ENCODE measurements at places on chromosomes 3 and 15.
A peak's percentile ranks its signal among the peaks of the same experiment; 100 is the strongest.

- DNase-seq = no peak
Measured at GRCh38 chr3:44442596-44443309, 34.7 kb downstream of the ZNF445 start.

GRCh38 chr3:188403404-188403803, 249.4 kb downstream of the LPP start:
- DNase-seq = no peak

- no peak for DNase-seq
Measured at GRCh38 chr3:24254649-24255048, 240.0 kb downstream of the THRB start.

DNA sequence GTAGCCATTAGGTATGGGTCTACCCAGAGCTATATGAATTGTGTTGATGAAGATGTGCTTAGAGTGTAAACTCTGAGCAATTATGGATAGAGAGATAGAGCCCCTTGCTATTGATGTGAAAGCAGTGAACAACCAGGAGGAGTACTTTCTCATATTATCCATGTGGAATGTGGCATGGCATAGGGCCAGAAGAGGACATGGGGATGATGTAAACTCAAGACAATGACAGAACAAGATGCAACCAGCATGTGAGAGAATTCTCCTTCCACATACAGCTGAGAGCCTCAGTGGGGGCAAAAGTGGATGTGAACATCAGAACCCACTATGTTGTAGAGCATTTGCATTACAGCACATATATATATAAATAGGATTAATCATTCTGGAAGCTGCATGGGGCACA, 36.4 kb upstream of the BNC1 start:
- no peak for DNase-seq

- DNase-seq = no peak
Measured at GRCh38 chr15:81092559-81092902, 41.5 kb upstream of the CFAP161 start.

DNA sequence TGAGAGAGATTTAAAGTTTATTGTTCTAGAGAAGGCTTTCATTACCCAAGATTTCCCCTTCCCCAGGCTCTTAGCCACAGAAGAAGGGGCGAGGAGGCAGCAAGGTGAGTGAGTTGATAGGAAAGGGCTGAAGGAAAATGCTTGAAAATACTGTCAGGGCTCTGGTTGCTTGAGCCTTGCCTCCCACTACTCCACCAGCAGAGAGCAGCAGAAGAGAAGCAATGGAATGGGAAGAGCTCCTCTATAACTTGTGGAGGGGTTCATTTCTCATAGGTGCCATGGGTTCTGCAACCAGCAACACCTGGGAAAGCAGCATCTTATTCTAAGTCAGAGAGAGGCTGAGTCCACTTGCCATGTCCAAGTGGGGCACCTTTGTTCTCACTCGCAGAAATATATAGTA, 184.0 kb upstream of the CNTN6 start:
- no peak for DNase-seq

DNA sequence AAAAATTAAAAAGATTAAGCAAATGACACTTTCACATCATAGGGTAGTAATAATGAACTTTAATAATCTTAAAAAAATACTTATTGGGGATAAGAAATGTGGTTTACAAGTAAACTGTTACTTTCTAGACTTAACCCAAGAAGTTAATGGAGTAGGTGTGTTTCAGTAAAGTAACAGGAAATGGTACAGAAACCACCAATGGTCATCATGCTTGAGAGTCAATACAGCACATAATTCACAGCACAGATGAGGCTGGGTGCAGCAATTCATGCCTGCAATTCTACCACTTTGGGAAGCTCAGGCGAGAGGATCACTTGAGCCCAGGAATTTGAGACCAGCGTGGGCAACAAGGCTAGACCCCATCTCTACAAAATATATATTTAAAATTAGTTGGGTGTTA, 11.5 kb upstream of the USP50 start:
- DNase-seq = no peak

GRCh38 chr3:83514130-83514914, 1444.5 kb upstream of the CADM2 start:
- no peak for DNase-seq

- no peak for DNase-seq
Measured at GRCh38 chr3:17949101-17949500, 206.7 kb upstream of the TBC1D5 start.

DNA sequence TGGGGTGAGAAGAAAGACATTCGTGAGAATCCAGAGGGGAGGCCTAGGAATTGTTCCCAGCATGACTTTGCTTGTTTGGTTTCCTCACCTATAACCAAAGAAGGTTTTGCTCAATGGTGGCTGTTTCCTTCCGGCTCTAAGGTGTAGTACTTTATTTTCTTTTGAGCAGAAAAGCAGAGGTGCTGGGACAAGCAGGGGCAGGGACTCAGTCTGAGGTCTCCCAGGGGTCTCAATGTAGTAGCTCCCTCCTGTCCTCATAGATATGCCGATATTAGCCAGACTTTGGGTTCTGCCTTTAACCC, 41.6 kb downstream of the ZBTB38 start:
- no peak for DNase-seq

- no peak for DNase-seq
Measured at GRCh38 chr15:57098896-57099295, 180.5 kb downstream of the TCF12 start.

- no peak for DNase-seq
Measured at GRCh38 chr15:63495343-63495742, 9.1 kb upstream of the USP3 start.

DNA sequence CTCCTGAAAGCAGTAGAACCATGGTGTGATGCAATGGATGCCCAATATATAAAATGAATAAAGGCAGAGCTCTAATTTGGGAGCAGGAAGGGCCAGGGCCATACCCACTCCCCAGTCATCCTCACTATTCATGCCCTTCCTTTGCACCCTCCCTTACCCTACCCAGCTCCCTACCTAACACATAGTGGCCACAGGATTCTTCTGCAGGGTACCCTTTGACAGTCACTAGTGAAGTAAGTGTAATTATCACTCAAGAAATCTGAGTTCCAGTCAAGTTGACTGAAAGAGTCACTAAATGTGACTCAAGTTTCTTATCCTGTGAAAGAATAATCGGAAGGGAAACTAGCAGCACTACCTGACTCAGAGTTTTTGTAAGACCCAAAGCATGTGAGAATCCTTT, 69.2 kb downstream of the RASA2 start:
- DNase-seq = no peak

GRCh38 chr3:165040186-165040585, 38.1 kb downstream of the SI start:
- DNase-seq = no peak

DNA sequence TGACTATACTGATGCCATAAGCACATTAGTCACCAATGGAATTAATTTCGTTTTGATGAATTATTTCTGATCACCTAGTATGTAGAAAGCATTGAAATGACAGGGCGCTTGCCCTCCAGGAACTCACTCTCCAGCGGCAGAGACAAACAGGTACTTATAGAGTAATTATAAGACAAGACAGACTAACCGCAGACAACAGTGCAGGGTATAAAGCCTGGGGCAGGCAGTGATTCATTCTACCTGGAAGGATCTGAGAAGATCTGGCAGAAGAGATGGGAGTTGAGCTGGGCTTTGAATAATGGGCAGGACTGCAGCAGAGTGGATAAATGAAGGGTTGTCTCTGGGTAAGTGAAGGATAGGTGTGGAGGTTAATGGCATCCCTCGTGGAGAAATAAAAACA, 331.8 kb downstream of the FGF12 start:
- no peak for DNase-seq

DNA sequence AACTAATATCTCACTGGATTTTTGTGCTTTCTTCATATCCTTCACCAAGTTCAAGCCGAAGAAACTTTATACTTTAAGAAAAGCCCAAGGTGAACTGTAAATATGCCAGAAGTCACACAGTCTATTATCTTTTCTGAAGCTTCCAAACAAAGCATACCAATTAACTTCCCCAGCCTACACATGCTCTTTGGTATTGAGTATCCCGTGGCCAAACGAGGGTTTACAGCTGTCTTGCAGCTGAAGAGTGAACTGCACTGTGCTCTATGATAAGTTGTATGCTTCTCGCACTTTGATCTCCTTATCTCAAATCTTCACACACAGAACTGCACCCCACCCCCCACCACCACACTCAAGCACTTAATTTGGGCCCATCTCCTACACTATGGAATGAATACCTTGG, 215.6 kb upstream of the VEPH1 start:
- no peak for DNase-seq

GRCh38 chr3:193945143-193945542, 190.8 kb upstream of the HES1 start:
- no peak for DNase-seq

GRCh38 chr15:90459368-90459767, 70.4 kb upstream of the CRTC3 start:
- no peak for DNase-seq

GRCh38 chr3:54628888-54629441, 298.9 kb downstream of the LRTM1 start:
- no peak for DNase-seq

GRCh38 chr3:122184591-122184929, 1.1 kb downstream of the CASR start:
- no peak for DNase-seq

- peak; percentile 43 for DNase-seq
Measured at GRCh38 chr3:185815391-185816282, 9.2 kb downstream of the IGF2BP2 start.

DNA sequence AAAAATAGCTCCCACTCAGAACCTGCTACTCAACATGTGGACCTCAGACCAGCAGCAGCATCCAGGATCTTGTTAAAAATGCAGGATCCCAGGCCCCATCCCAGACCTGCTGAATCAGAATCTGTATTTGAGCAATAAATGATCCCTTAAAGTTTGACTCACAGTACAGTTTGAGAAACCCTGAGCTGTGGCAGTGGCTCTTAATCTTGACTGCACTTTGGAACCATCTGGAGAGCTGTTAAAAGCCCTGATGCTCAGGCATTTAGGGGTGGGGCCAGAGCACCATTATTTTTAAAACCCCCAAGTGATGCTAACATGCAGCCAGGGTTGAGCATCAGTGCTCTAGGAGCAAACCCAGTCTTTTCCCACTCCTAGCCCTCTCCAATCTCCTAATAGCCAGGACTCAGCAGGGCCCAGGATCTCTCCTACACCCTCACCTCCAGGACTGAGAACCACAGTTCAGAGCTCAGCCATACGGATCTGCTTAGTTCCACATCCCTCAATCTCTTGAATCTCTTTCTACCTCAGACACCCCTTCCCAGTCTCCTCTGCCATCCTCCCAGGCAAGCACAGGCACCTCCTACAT, 10.2 kb downstream of the RFTN1 start:
- no peak for DNase-seq

DNA sequence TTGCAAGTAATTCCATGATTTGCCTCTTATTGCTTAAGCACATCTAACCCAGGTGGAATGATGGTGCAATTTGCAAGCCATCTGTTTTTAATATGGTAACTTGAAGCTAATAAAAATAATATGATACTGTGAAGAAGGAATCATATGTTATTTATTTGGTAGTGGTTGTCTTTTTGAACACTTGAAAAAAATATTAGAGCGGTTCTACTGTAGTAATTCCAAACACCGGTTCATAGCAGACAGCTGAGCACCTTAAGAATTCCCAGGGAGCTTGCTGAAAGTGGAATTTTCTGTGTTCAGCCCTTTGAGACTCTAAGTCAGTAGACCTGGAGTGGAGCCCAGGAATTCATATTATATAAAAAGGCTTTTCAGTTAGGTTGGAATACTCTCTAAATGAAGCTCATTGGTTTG, 687.4 kb downstream of the EDEM1 start:
- no peak for DNase-seq

- DNase-seq = no peak
Measured at GRCh38 chr3:52432225-52432624, 12.7 kb downstream of the SEMA3G start.

DNA sequence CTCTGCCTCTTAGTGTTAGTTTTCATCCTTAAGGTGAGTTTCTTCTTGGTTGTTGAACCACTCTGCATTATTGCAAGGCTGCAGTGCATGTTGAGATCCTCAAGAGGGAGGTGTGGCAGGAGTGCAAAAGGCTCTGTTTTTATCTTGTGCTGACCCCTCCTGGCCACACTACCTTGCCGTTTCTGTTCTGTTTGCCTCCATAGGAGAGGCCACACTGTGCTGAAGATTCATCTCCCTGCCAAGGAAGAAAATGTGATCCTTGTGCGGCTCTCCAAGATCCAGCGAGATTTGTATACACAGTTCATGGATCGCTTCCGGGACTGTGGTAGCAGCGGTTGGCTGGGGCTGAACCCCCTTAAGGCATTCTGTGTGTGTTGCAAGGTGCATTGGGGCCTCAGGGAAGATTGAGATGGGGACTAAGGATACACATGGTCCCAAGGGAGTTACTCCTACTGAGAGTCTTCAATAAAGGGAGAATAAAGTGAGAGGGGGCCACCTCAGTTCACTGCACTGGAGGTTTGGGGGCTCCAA, 33.0 kb upstream of the TEX264 start:
- DNase-seq = peak; percentile 46

- DNase-seq = peak; percentile 62
Measured at GRCh38 chr15:80160570-80161156, 7.9 kb downstream of the FAH start.

DNA sequence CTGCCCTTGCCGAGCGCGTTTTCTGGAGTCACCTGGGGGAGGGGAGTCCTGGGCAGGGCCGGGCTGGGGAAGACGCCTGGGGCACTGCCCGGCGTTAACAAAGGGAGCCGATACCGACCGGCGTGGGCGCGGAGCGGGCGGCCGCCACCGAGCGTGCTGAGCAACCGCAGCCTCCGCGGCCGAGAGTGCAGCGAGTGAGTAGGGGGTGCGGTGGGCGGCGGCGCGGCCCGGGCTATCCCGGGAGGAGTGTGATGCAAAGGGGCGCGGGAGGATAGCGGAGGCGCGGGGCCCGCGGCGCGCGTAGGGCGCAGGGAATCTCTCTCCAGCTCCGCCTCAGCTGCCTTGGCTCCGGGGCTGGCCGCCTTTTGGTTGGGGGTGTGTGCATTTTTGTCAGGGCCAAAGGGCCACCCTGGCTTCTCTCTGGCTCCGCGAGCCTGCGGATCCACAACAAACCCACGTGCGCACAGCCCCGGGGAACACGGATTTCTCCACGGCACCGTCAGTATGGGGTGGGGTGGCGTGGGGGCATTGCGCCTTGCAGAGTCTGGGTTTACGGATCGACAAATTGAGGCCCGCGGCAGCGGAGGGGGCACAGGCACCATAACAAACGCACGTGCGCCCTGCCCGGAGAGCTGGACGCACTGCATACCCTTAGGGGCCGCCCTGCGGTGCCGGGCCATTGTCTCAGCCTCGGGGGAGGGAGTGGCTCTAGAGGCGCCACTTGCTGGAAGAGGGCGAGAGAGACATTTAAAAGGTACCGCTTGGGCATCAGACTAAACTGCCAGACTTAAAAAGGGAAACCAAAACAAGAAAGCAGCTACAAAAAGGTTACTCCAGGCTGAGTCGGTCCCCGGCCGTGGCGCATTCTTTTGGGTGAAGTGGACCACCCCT, 560 bp downstream of the ST6GAL1 start:
- peak; percentile 44 for DNase-seq

DNA sequence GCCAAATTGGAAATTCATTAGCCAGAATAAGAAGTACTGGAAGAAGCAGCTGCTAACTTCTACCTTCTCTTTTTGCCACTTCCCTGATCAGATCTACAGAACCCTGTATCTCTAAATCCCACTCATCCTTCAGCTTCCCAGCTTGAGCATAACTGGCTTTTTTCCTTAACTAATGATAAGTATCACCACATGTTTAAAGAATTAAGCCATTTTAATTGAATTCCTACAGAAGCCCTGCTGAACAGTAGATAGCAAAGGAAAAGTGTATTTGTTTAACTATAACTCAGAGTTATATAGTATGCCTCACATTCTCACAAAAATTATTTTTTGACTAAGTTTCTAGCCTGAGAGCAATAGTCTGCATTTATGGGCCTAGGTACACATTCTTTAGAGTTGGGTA, 262.4 kb downstream of the UBE2E2 start:
- DNase-seq = no peak

GRCh38 chr3:37571269-37571668, 290.4 kb upstream of the CTDSPL start:
- DNase-seq = no peak
